ENCODE measurements at places on chromosomes 7 and 10. TPM values are rescaled to one million over a fixed set of nuclear protein-coding genes. Genes with fewer than 3 reads are reported as not detected.

DNA sequence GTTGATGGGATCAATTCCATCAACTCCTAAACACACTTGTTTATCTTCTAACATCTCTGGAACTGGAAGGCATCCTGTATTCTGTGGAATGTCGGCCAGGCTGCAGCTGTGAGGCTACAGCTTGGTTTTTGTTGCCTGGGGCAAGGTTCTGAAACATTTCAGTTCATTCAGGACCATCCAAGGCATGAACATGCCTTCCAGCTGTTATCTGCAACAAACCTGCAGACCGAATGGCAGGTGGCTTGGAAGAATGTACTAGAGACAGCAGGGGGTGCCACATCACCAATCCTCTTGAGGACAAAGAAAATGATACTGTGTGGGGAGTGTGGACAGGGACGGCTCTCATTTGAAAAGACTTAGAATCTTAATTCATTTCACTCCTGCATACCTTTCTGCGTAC is 12.4 kb downstream of the PAPOLB start:
- peak; percentile 73 for DNase-seq

DNA sequence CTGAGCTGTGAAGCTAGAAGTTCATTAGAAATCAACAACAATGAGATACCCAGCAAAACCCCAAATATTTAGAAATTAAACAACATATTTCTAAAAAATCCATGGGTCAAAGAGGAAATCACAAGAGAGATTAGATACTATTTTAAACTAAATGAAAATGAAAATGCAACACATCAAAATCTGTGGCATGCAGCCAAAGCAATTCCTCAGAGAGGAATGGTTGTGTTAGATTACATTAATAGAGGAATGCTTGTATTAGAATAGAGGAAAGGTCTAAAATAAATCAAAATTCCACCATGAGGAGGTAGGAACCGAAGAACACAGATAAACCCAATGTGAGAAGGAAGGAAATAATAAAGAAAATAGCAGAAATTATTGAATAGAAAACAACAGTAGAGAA is 642.1 kb upstream of the GALNT17 start:
- DNase-seq = no peak

GRCh38 chr10:3955955-3956617 is 171.1 kb upstream of the KLF6 start:
- no peak for DNase-seq

The FGF8 gene
- total RNA-seq = 43.0 TPM

The FAM237B gene
- total RNA-seq = not detected

The RHBDD2 gene
- total RNA-seq = 28.1 TPM
